ENCODE measurements at places on chromosomes 5 and 9.
A peak's percentile ranks its signal among the peaks of the same experiment; 100 is the strongest.

GRCh38 chr9:111965566-111966019, 69.0 kb downstream of the UGCG start:
- DNase-seq = peak; percentile 42

GRCh38 chr9:74304598-74304997, 192.5 kb upstream of the RORB start:
- DNase-seq = no peak

DNA sequence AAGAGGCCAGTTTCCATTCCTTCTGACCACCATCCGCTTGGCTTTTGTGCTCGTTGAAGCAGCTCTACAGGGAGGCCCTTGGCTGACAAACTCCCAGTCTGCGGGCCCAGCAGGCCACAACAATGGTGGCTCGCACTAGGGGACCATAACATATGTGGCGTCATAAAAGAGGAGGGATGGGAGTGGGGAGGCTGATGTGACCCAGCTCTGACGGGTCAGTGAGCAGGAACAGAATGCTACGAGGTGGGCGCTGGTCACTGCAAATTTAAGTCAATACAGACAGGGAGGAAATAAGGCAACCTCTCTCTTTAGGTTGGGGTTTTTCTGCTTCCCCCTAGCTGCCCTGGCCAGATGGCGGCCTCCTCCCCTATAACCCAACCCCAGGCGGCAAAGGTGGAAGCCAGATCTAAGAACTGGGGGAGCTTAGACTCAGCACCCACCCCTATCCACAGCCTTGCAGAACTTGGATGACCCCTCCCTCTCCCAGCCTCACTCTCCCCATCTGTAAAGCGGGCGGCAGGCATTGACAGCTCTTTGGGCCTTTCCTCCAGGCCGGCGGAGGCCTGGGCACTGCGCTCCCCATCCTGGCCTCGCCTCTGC, 778 bp downstream of the FRRS1L start:
- no peak for DNase-seq

- no peak for DNase-seq
Observed at GRCh38 chr5:53834500-53834899, 274.1 kb downstream of the NDUFS4 start.

- no peak for DNase-seq
Observed at GRCh38 chr9:84383178-84383577, 42.6 kb upstream of the SLC28A3 start.

DNA sequence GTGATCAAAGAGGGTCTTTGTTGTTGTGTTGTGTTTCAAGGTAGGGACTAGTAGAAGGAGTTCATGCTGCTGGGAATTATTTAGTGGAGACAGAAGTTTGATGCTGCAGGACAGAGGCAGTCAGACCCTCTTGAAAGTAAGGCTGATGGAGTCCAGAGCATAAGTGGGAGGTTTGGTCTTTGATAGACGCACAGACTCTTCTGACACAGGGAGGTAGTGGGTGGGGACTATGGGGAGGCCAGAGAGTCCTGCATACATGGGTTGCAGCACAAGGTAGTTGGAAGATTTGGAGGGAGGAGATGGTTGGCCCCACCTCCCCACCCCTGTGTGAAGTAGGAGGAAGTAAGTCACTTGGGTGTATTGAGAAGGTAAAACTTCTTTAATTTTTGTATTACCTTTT, 2.4 kb upstream of the CCDC112 start:
- DNase-seq = no peak
